ENCODE measurements at places on chromosomes 3 and 15.

DNA sequence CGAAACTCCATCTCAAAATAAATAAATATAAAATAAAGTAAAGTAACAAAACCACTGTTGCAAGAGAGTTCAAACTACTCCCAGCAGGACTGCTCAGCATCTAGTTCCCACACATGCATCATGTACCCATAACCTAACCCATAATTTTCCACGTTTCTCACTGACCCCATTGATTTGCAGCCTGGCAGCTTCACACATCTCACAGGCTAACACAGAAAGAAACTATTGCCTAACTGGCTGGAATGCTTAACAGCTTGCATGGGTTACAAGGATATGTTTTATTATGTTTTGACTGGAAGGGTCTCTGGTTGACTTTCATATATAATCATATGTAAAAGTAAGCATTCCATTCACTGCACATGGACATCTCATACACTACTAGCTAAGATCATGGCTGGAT, 55.6 kb upstream of the TBC1D23 start:
- no peak for DNase-seq

DNA sequence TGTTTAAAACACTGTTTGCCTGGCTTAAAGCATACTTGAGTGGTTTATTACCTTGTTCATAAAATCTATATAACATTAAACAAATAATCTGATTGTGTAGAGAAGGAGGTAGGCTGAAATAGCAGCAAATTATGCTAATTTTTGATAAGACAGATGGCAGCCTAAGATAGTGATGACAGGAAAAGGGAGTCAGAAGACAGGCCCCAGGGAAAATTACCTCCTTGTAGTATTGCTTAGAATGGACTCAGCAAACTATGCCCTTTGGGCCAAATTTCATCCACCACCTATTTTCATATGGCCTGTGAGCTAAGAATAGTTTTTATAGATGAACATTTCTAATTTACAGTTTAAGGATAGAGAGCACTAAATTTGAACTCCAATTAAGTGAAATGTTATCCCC, 37.8 kb downstream of the CHD2 start:
- DNase-seq, result no peak

DNA sequence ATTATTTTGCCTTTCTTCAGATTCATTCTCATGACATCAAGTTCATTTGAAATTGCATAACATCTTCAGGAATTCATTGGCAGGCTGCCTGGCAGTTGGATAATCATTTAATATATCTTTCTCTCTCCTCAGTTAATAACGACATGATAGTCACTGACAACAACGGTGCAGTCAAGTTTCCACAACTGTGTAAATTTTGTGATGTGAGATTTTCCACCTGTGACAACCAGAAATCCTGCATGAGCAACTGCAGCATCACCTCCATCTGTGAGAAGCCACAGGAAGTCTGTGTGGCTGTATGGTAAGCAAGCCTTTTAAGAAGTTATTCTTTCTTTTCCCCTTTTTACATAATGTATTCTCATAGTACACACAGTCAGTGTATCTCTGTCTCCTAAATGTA, 38.2 kb downstream of the TGFBR2 start:
- DNase-seq, result no peak

DNA sequence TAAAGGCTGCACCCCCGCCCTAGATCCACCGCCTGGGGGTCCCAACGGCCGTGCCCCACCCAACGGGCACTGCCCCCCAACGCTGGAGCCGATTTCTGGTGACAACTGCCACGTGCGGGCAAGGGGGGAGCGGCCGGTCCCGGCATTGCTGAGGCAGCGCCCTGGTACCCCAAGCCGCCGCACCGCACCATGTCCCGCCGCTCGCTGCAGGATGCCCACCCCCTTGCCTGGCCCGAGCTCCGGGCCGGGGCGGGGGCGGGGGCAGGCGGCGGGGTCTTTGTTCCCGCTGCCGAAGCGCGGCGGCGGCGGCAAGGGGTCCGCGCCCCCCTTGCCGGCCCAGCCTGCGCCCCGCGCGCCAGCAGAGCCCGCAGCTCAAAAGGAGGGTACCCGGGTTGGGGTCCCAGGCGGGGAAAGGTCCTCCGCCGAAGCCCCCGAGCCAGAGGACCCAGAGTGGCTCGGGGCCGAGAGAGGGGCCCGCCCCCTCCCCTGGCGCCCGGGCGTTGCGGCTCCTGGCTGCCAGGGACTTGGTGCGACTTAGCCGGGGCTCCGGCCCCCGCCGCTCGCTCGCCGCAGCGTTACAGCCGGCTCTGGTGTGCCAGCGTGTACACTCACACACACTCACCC, 678 bp downstream of the SEMA7A start:
- no peak for DNase-seq

DNA sequence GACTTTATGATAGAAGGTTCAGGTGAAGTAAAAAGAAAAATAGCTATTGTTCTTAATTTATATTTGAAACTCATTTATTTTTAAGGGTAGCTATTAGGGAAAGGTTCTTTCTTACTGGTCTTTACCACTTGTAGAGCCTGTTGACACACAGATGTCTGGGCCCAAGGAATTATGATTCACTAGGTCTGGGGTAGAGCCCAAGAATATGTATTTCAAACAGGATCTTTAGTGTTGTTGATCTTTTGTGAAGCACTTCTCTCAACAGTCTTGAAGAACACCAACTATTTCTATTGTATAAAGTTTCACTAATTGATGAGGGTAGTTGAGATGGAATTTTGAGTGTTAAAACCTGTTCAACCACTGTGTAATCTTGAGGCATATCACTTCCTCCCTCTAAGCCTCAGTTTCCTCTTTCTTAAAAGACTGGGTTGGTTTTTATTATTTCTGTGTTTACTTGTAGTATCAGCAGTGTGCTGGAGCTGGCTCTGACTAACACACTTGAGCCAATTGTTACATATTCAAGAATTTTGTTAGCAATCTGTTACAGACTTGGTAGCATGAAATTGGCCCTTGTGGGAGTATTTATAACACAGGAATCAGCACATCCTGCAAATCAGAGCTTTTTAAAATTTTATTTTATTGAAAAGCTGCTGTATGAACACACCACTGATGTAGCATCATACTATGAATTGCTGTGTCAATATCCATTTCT, 155.9 kb downstream of the RBMS3 start:
- no peak for DNase-seq

DNA sequence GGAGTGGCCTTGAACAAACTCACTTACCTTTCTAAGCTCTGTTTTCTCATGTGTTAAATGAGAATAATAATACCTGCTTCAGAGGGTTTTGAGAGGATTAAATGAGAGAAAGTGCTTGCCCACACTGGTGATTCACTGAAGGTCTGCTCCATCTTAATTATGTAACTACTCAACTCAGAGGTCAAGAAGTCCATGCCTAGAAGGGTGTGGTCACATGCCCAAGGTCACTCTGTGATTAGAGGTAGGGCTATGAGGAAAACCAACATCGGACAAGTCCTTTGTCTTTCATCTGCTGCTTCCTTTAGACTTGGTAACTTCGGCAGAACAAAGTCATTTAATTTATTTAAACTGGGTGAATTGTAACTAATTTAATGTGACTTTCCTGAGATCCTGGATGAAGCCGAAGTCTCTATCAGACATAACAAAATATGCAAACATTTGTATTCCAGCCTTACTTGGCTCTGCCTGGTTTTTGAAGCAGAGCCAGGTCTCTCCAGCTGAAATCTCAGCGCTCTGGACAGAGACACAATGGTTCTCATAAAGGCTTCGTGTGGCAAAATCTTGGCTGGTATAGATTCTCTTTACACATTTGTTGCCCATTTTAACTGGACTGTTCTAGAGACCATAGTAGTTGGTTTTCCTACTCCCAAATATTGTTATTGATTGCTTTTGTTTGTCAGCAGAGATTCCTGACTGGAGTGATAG, 3.0 kb downstream of the CHRNA7 start:
- no peak for DNase-seq

DNA sequence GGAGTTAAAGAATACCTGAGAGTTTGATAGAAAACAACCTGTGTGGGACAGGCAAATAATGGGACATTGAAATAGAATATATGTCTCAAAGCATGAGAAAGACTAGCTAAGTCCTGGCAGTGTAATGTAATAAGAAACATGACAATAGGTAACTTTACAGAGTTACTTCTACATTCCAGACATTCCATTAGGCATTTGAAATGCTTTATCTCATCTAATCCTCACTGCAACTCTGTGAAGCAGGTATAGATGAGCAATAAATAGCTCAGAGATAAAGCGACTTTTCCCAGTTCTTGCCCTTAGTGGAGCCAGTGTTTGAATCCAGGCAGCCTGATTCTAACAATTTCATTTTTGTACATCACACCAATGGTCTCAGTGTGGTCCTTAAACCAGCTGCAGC, 76.8 kb downstream of the CPNE4 start:
- DNase-seq, result no peak

GRCh38 chr3:89340408-89340807, 233.0 kb downstream of the EPHA3 start:
- no peak for DNase-seq
